ENCODE measurements at places on chromosomes 12 and 14.
A peak's percentile ranks its signal among the peaks of the same experiment; 100 is the strongest.

DNA sequence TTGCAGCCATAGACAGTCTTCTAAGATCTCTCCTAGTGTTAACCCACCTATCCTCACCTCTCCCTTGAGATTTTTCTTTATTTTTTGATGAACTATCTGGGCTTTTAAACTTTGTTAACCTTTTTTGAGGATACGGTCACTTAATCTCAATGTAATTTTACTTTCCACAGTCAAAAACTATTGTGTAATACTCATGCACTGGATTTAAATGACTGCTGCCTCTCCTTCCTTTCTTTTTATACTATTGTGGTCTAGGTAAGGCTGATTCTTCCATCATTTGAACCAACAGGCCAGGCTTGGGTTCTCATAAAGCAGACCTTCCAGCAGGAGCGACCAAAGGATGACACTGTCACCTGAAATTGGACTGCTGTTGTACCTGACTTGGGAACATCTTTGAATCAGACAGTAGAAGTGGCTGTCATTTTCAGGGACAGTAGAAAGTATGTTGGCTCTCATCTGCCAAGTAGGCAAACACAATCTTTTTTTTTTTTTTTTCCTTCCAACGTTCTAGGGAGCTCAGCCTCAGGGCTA is 689 bp upstream of the PDE3A start:
- DNase-seq, result no peak

- DNase-seq, result no peak
Measured at GRCh38 chr12:2165021-2165420, 112.2 kb downstream of the CACNA1C start.

DNA sequence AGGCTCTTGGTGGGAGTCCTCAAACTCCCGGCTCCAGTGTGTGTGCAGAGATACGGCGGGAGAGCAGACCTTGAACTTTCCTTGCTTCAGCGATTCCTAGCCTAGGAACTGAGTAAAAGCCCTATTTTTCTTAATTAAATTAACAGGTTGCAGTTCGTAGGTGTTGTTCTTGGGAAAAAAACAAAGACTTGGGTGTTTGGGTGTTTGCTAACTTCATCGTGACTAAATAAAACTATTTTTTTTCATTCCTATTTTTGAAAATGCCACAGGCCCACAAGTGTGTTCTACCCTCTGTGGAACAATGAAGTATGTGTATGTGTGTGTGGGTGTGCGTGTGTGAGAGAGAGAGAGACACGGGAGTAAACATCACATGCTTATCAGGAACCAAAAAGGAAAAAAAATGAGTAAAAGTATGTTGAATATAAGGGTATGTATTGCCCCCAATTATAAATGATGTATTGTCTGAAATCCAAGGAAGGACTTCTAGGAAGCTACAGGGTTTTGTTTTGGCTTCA is 651 bp downstream of the TMEM117 start:
- DNase-seq, result no peak

- no peak for DNase-seq
Measured at GRCh38 chr12:53703756-53704155, 23.5 kb downstream of the CALCOCO1 start.

DNA sequence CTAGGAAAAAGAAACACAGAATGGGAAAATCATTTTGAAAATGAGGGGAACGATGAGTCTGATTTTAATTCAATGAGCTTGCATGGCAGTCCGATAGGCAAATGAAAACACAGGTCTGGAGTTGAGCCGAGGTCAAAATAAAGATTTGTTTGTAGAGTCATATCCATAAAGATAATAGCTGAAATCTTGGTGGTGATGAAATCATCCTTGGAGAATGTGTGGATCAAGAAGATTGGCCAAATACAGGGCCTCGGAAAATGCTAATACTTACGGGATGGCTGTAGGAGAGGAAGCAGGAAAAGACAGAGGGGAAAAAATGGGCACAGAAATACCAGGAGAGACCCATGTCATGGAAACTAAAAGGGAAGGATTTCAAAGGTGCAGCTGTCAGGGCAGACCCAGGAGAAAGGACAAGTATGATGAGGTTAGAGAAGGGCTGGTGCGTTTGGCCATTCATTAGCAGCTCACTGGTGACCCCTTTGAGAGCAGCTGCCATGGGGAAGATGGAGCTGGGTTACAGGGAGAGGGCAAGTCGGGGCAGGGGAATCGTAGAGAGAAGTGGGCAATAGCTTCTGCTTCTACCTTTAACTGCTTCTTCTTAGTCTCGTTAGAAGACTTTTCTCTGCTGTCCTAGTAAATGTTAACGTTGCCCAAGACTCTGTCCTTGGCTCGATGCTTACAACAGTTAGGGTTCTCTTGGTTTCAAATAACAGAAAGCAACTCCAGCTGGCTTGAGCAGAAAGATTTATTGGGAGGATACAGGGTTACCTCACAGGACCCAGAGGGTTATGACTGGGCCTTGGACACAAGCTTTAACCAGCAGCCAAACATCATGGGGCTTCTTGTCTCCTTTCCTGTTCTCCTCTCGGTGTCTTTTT is 161.8 kb downstream of the EFCAB11 start:
- no peak for DNase-seq

DNA sequence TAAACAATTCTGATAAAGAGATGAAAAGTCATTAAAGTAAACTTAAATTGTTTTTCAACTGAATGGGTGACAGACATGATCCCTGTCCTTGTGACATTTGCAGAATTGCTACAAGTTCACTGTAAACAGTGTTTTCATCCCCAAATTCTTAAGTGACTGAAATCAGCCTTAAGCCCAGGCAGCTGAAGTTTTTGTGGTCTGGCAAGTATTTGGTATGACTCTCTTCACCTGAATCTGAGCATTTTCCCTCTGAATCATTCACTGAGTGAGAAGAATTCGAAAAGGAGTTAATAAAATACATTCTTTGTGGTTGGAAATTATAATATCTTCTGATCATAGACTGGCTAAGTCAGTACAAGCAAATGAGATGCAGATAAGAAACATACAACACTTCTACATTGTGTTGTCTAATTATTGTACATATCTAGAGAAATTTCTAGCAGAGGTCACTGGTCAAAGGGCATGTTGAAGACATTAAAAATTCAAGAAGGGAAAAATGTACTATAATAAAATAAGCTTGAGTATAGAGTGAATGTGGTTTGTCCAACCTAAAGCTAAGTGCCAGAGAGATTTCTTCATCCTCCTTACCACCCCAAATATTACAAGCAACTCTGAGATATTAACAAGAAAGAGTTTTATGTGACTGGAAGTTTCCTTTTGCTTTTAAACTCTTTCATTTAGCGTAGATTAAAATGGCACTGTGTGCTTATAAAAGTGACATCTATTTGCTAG is 177.8 kb upstream of the DIO2 start:
- no peak for DNase-seq

DNA sequence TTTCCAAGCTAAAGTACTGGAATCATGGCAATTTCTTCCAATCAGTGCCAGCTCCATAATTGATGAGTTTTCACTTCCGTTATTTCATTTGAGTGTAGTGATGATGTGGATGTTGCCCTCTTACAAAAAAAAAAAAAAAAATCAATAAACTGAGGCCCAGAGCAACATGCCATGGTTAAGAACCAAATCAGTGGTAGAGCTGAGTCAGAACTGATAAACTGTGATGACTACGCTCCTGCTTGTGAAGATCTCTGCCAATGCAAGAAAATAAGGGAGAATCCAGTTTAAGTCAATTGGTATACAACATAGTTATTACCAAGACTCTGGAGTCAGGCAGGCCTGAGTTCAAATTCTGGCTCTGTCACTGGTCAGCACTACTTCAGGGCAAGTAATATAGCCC is 102.7 kb downstream of the GPR135 start:
- DNase-seq, result no peak

- peak; percentile 12 for DNase-seq
Measured at GRCh38 chr14:101066826-101067510, 163.4 kb upstream of the RTL1 start.

GRCh38 chr14:88026890-88027289 is 22.0 kb downstream of the GPR65 start:
- no peak for DNase-seq

GRCh38 chr12:47276621-47277309 is 197.0 kb upstream of the AMIGO2 start:
- DNase-seq, result no peak

GRCh38 chr12:29229937-29230336 is 80.9 kb downstream of the FAR2 start:
- no peak for DNase-seq

- DNase-seq, result no peak
Measured at GRCh38 chr12:75971253-75971652, 60.3 kb downstream of the PHLDA1 start.

GRCh38 chr12:9735601-9736000 is 2.7 kb upstream of the CLECL1 start:
- no peak for DNase-seq

GRCh38 chr12:116442946-116443345 is 116.2 kb upstream of the MAP1LC3B2 start:
- no peak for DNase-seq

DNA sequence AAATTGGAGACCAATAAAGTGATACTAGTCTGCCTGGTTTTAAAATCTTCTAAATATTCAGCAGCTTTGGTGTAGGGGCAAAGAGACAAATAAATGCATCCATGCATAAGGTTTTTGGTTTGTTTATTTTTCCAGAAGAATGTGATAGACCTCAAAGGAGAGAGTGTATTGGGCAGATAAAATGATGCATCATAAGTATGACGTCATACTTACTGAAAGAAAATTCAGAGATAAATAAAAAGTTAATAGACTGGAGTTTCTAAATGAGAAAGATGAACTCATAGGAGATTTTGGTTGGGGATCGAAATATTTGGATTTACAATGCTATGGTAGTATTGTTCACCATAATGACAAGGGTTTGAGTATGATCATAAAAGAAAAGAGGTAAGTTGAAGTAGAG is 10.2 kb downstream of the SYT10 start:
- no peak for DNase-seq

GRCh38 chr12:25397001-25397400 is 146.3 kb upstream of the KRAS start:
- no peak for DNase-seq

GRCh38 chr12:51823875-51824565 is 24.5 kb downstream of the FIGNL2 start:
- DNase-seq, result no peak

- DNase-seq, result no peak
Measured at GRCh38 chr12:98646294-98647090, 1.4 kb downstream of the APAF1 start.

GRCh38 chr12:47709671-47710070 is 3.8 kb upstream of the RPAP3 start:
- DNase-seq, result no peak

- no peak for DNase-seq
Measured at GRCh38 chr14:96811265-96811664, 14.1 kb downstream of the VRK1 start.

DNA sequence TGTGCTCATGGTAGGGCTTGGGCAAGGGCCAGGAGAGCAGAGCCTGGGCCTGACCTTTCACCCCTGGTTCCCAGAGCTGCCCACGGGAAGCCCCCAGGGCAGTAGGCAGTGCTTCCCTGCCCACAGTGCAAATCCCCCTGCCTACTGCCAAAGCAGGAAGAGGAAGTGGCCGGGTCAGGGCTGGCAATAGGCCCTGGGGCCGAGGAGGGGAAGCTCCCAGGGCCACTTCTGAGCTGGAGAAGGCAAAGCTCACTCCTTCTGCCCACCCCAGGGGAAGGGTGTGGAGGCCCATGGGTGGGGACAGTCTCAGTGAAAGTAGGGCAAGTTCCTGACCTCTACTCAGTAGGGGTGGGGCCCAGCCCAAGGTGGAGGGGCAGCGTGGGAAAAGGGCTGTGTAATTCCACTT is 5.4 kb upstream of the NR4A1 start:
- DNase-seq, result no peak

Data from glutamatergic neuron (in vitro differentiated cells).